Cardiac muscle cell (in vitro differentiated cells and primary cell): ENCODE measurements at places on chromosomes 6 and 20. TPM values are rescaled to one million over a fixed set of nuclear protein-coding genes. Genes with fewer than 3 reads are reported as not detected.

The MAFB gene
- total RNA-seq, result 2.0 and 3.2 TPM in 2 replicates

DNA sequence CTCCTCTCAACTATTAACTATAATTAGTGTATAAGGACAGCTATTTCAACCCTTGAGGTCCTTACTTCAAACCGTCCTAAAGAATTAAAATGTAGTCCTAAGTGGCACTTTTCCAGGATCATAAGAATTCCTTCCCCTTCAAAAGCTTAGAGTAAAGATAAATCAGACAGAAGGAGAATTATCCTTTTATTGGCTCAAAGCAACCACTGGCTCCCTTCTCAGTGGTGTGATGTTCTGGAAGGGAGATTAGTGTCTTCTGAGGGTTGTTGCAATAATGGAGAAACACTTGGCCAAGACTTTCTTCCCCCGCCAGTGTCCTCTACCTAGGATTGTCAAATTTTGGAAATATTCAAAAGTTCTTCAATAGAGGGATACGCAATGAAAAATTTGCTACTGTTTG is 89.1 kb upstream of the PLEKHG1 start:
- no peak overlapping the region for H3K4me3 ChIP-seq
- H3K27me3 ChIP-seq, result no peaks in the 10 kb centered on the region
- no peak for DNase-seq
- no peaks in the 10 kb centered on the region for H3K4me1 ChIP-seq

The ZC2HC1B gene
- total RNA-seq, result not detected in 2 replicates

The SIGLEC1 gene
- total RNA-seq, result not detected in 2 replicates

GRCh38 chr20:513429-513828 is 30.2 kb downstream of the CSNK2A1 start:
- DNase-seq, result peak; percentile 25
- H3K27ac ChIP-seq, result no peak overlapping the region
- H3K4me3 ChIP-seq, result no peak overlapping the region
- H3K4me1 ChIP-seq, result peaks cover 15% of the 10 kb centered on the region

The CSNK2A1 gene
- total RNA-seq, result 126 and 189 TPM in 2 replicates

DNA sequence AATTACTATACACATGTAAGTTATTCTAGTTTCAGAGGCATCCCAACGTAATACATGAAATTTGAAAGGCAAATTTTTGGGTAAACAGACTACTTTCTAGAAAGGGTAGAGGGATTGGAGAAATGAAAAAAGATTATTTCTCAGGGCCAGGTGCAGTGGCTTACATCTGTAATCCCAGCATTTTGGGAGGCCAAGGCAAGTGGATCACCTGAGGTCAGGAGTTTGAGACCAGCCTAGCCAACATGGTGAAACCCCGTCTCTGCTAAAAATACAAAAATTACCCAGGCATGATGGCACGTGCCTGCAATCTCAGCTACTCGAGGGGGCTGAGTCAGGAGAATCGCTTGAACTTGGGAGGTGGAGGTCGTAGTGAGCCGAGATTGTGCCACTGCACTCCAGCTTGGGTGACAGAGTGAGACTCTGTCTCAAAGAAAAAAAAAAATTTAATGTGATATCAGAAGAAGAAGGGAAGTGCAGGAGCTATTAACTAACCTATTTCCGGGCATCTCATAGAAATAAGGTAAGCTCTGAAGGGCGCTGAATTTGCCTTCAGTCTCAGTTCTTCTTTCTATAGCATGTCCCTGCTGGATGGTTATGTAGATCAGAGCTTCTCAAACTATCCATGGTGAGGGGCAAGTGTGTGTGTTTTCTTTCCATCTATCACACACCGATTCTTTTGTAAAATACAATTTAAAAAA is 100.3 kb upstream of the MTHFD1L start:
- H3K36me3 ChIP-seq, result no peaks in the 10 kb centered on the region
- H3K27ac ChIP-seq, result no peak overlapping the region
- H3K4me3 ChIP-seq, result no peak overlapping the region
- peaks cover 14% of the 10 kb centered on the region for H3K4me1 ChIP-seq
- DNase-seq, result no peak
- H3K27me3 ChIP-seq, result no peaks in the 10 kb centered on the region

GRCh38 chr6:169533301-169534038 is 168.4 kb downstream of the WDR27 start:
- H3K4me1 ChIP-seq, result no peaks in the 10 kb centered on the region
- no peak overlapping the region for H3K27ac ChIP-seq
- no peak overlapping the region for H3K4me3 ChIP-seq
- no peak for DNase-seq

GRCh38 chr6:142665393-142665792 is 279.6 kb downstream of the HIVEP2 start:
- no peak overlapping the region for H3K27ac ChIP-seq
- no peaks in the 10 kb centered on the region for H3K27me3 ChIP-seq
- H3K36me3 ChIP-seq, result no peaks in the 10 kb centered on the region
- H3K4me1 ChIP-seq, result no peaks in the 10 kb centered on the region

GRCh38 chr6:75396005-75396800 is 97.4 kb downstream of the FILIP1 start:
- no peak overlapping the region for H3K4me3 ChIP-seq
- DNase-seq, result no peak
- H3K27ac ChIP-seq, result peak overlapping the region; percentile 66
- peaks cover 5% of the 10 kb centered on the region for H3K36me3 ChIP-seq
- H3K4me1 ChIP-seq, result peaks cover 10% of the 10 kb centered on the region
- H3K27me3 ChIP-seq, result no peaks in the 10 kb centered on the region

The PBOV1 gene
- not detected in 2 replicates for total RNA-seq
